Amniotic stem cell (primary cell): ENCODE measurements at places on chromosomes 12 and 14.

- DNase-seq = no peak
These were observed 371.7 kb downstream of the DPF3 start for GRCh38 chr14:72521968-72522741.

GRCh38 chr14:99728981-99729451 lies 44.9 kb downstream of the CYP46A1 start:
- DNase-seq = no peak

- DNase-seq = no peak
These were observed 21.5 kb upstream of the GNS start for GRCh38 chr12:64780531-64781279.

DNA sequence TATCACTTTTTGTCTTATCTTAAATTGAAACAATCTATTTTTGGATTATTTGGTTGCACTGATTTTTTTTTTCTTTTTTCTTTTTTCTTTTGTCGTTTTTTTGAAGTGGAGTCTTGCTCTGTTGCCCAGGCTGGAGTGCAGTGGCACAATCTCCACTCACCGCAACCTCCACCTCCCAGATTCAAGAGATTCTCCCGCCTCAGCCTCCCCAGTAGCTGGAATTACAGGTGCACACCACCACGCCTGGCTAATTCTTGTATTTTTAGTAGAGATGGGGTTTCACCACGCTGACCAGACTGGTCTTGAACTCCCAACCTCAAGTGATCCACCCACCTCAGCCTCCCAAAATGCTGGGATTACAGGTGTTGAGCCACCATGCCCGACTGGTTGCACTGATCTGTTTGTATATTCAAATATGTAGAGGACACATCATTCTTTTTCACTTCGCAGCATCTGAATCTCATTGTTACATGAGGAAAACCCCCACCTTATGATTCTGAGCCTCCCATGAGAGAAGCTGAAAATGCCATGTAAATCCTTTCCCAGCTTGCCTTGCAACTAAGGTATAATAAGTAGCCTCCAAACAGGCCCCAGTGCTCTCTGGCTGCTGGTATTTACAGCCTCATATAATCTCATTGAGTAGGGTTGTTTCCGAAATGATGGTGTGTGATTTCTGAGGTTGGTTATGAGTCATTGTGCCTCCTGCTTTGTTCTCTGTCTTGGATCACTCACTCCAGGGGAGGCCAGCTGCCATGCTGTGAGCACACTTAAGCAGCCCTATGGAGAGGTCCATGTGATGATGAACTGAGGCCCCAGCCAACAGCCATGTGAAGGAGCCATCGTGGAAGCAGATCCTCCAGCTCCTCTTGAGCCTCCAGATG lies 5.2 kb upstream of the HSP90B1 start:
- DNase-seq = no peak

GRCh38 chr14:74502236-74503019 lies 8.9 kb downstream of the ISCA2 start:
- no peak for DNase-seq

- DNase-seq = no peak
These were observed 3.9 kb downstream of the ABHD4 start for GRCh38 chr14:22601996-22602395.

DNA sequence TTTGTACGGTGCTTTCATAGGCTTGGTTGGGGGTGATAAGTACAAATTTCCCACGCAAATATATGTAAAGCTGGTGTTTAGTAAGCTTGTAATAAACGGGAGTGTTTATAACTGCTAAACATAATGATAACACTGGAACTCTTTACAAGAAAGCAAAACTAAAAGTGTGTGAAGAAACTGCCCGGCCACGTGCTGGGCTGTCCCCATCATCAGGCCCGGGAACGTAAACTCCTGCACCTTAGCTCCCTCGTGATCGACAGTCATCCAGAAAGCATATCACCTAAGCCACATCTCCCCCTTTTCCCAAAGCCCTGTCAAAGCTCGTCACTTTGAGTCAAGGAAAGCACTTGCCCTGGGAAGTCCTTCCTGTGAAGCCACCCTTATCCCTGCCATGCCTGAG lies 18.0 kb upstream of the PARP11 start:
- no peak for DNase-seq

GRCh38 chr14:74875941-74876913 lies at the start of gene PROX2:
Gene PROX2, minus strand, starts transcription at chr14:74876145. Its CDS starts 12,311 bp downstream, at chr14:74863834.
- no peak for DNase-seq

DNA sequence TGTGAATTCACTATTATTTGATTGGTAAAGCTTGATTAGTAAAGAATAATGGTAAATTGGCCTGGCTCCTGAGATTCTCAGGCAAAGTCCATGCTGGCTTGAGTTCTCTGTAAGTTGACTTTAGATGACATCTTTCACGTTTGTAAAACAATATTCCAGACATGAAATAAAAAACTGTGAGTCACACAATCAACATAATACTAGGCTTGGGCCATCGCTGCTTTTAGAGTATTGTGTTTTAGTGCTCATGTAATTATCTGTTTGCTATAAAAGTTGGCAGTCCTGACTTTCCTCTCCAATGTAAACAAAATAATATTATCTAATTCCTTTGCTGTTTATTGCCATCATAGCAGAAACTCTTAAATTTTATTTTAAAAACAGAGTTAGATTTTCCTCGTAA lies 3.9 kb upstream of the TBC1D30 start:
- no peak for DNase-seq

DNA sequence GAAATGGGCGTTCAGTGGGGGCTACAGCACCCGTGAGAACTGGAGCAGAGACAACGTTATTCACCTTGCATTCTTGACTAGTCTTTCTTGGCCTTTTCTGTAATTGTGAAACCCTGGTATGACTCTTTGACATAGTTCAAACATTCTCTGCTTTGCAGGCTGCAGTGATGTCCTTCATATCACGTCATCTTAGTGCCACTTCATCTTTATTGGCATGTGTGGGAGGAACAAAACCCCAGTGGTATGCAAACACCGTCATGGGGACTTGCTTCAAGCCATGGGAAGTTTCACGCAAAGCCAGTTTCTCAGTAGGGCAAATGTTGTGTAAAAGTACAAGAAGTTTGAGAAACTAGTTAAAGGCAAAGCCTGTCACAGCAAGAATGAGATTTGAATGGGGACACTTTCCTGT lies 20.2 kb upstream of the DUSP16 start:
- no peak for DNase-seq

- no peak for DNase-seq
These were observed 1.4 kb downstream of the FIGNL2 start for GRCh38 chr12:51846911-51847642.

- DNase-seq = no peak
These were observed 196.4 kb upstream of the G2E3 start for GRCh38 chr14:30362369-30363218.

DNA sequence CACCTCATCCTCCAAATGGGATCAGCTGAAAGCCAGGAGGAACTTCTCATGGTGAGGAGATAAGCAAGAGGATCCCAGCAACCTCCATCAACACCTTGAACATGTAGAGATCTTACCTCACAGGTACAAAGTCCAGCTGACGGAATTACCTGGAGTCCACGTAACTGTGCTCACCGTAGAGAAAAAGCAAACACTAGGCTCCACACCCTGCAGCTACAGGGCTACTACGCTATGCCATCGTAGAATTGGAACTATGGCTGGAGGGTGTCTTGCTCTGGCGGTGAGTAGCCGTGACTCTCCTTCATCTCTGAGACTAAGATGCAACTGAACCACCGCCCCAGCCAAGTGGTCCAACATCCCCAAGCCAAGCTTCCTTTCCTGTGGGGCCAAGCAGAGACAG lies 50.5 kb downstream of the CRY1 start:
- no peak for DNase-seq

- no peak for DNase-seq
These were observed 21.0 kb downstream of the WIF1 start for GRCh38 chr12:65100140-65100539.

DNA sequence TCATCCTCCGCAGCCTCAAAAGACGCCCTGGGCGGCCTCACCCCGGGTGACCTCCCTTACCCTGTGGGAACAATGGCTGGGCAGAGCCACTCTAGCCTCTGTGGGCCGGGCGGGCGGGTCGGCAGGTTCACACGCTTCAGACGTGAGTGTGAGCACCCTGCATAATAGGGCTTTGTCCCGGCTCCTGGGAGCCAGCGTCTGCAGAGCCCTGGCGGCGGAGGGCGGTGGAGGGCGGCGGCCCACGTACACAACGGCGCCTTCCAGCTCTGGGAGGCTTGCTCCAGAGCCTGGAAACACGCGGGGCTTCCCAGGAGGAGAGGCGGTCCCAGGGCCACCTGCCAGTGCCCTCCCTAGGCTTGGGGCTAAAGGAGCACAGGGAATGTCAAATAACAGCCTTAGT lies 205.6 kb downstream of the BCL11B start:
- DNase-seq = no peak

GRCh38 chr12:115799610-115800009 lies 477.9 kb downstream of the MED13L start:
- no peak for DNase-seq

- no peak for DNase-seq
These were observed 156.3 kb downstream of the NTF3 start for GRCh38 chr12:5588176-5588575.

GRCh38 chr12:94781835-94782234 lies 131.5 kb upstream of the TMCC3 start:
- DNase-seq = no peak

DNA sequence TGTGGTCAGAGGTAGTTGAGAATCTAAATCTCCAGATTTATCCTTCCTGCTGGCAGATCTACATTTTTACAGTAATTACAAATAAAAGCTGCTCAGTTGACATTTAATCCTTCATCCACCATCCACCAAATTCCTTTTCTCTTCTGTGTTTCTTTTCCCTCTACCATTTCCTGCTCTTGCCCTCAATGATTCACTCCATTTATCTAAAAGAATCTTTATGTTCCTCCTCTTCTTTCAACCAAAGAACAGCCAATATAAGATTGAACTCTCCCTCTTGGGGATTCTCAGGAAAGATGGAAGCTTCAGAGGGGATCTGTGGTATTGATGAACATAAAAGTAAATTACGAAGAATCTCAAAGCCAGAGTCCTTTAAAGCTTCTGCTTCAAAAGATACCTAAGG lies 4.4 kb downstream of the MAP4K5 start:
- DNase-seq = no peak

DNA sequence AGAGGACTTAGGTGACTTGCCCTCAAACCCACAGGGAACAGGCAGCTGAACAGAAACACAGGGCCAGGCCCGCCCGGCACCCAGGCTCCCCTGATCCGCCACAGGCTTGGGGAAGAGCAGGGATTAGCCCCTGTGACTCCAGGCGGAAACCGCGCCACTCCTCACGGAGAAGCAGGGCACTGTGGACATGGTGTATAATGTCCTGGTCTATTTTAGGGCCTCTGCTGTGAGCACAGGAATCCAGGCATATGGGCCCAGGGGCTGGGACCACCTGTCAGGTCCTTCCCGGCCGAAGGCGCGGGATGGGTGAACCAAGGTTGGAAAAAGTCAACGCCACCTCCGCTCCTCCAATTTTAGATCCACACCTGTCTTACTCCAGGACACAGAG lies 34.6 kb upstream of the MEG3 start:
- no peak for DNase-seq

GRCh38 chr12:14995583-14996425 lies 23.0 kb downstream of the PDE6H start:
- peak; percentile 34 for DNase-seq

GRCh38 chr12:66190519-66191370 lies 1.7 kb downstream of the IRAK3 start:
- DNase-seq = no peak

- no peak for DNase-seq
These were observed 5.2 kb downstream of the OTUB2 start for GRCh38 chr14:94031161-94031882.

DNA sequence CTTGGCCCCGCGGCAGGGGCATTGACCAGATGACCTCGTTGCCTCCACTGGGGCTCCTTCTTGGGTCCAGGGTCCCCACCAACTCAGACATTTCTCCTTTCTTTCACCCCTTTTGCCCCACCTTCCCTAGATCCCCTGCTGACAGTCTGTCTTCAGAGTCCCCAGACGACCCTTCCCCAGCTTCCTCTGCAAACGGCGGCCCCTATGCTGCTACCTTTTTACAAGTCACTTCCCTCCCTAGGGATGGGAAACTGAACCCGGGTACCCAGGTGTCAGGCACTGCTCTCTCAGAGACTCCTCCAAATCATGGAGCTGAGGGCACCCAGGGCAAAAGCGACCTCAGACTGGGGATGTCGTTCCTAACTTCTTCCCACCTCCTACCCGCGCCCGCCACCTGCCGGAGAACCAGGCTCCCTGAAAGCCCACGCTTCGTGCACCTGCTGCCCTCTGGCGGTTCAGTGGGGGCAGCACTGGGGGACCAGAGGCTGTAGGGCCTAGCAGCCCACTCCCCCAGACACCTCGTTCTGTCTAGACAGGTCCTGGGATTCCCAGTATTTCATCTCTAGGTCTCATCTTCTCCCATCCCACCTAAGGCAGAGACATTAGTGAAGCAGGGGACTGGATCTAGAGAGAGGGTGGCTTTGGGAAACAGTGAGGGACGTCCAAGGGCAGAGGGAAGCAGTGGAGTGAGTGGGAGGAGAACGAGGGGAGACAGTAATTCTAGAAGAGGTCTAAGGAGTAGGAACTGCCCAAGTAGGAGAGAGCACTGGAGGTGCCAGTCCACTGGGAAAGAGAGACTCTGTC lies 4.9 kb downstream of the ZNF385A start:
- peak; percentile 71 for DNase-seq

DNA sequence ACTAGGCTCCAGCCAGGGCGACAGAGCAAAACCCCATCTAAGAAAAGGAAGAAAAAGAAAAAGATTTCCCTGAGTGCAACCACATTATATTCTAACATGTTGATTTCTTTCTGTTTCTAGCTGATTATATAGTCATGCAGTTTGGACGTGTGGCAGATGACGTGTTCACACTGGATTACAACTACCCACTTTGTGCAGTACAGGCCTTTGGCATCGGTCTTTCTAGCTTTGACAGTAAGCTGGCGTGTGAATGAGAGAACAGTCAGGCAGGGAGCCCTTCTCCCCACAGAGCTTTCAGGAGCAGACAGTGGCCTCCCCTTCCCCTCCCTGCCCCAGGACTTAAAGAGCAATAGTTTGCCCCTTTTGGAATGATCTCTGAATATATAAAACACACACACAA lies 20.0 kb upstream of the TEAD4 start:
- no peak for DNase-seq

- DNase-seq = no peak
These were observed 48.2 kb upstream of the MAP3K9 start for GRCh38 chr14:70857496-70857890.

- DNase-seq = no peak
These were observed 4.3 kb upstream of the OR5AU1 start for GRCh38 chr14:21160061-21160610.

- no peak for DNase-seq
These were observed 151.5 kb downstream of the PRKCH start for GRCh38 chr14:61472801-61473376.
